Uterus (tissue), 4 donors: ENCODE measurements at places on chromosomes 11 and 22.

DNA sequence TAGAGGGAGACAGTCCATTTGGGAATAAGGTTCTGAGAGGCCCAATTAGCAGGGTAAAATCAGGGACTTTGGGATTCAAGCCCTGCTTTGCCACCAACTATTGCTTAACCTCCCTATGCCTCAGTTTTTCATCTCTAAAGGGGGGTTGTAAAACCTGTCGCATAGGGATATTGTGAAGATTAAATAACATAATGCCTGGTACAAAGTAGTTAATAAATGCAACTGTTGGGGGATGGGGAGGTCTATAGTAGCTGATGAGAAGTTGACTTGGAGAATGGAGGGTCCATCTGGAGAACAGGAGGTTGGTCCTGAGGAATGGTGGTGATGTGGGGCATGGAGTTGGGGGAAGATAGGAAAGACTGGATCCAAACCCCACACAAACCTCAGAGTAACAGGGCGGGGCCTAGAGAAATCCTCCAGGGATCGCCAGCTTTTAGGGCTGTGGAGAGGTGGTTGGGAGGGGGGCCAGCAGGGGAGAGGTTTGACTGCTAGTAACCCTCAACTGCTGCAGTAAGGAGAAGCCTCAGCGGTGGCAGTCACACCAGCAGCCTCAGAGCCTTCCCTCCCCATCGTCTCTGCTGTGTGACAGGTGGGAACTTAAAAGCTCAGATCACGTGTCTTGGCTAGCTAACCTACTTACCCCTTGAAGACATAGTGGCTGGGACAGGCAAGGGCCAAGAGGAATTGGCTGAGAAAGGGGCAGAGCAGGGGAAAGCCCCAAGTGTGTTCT is 1.1 kb upstream of the ABCG4 start:
- DNase-seq = no peak
- H3K4me1 ChIP-seq = peaks cover 7% of the 10 kb centered on the region
- H3K27ac ChIP-seq = no peak overlapping the region
- no peak overlapping the region for H3K4me3 ChIP-seq
- no peaks in the 10 kb centered on the region for H3K36me3 ChIP-seq

- DNase-seq = no peak
- H3K27ac ChIP-seq = no peak overlapping the region
- H3K4me3 ChIP-seq = no peak overlapping the region
Observed at GRCh38 chr22:19070397-19071169, 51.6 kb downstream of the DGCR2 start.

DNA sequence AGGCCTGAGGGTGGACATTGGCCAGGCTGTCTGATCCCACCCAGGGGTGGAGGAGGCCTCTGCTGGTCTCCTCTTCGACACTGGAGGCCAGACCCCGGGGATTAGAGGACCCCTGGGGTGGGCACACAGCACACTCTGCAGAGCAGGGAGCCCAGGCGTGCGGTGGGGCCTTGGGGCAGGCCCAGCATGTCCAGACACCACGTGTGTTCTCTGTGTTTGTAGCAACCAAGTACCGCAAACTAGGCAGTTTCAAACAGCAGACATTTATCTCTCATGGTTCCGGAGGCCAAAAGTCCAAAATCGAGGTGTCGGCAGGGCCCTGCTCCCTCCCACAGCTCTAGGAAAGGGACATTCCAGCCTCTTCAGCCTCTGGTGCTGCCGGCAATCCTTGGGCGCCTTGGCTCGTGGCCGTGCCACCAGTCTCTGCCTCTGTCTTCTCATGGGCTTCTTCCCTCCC is 1.5 kb downstream of the PANX2 start:
- peaks cover 9% of the 10 kb centered on the region for H3K4me1 ChIP-seq
- H3K36me3 ChIP-seq = no peaks in the 10 kb centered on the region
- H3K27ac ChIP-seq = no peak overlapping the region
- H3K4me3 ChIP-seq = no peak overlapping the region
- no peak for DNase-seq
- H3K27me3 ChIP-seq = peaks cover 2% of the 10 kb centered on the region

DNA sequence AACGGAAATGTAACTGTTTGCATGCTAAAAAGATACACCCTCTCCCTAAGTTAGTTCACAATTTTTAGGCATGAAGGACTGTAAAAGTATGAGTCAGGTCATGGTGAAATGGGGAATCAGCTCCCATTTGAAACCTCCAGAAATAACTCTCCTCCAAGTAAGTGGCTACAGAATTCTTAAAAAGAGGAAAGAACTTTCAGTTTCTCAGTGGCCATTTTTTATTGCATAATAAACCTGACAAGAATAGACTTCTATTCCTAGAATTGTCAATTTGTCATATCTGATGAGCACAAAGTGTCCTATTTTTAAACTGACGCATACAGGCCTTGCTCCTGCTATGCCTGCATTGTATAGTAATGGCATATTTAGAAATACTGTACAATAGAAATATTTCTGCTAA is 612.2 kb downstream of the CNTN5 start:
- no peaks in the 10 kb centered on the region for H3K27me3 ChIP-seq
- H3K4me1 ChIP-seq = no peaks in the 10 kb centered on the region
- no peak overlapping the region for H3K4me3 ChIP-seq
- DNase-seq = no peak

DNA sequence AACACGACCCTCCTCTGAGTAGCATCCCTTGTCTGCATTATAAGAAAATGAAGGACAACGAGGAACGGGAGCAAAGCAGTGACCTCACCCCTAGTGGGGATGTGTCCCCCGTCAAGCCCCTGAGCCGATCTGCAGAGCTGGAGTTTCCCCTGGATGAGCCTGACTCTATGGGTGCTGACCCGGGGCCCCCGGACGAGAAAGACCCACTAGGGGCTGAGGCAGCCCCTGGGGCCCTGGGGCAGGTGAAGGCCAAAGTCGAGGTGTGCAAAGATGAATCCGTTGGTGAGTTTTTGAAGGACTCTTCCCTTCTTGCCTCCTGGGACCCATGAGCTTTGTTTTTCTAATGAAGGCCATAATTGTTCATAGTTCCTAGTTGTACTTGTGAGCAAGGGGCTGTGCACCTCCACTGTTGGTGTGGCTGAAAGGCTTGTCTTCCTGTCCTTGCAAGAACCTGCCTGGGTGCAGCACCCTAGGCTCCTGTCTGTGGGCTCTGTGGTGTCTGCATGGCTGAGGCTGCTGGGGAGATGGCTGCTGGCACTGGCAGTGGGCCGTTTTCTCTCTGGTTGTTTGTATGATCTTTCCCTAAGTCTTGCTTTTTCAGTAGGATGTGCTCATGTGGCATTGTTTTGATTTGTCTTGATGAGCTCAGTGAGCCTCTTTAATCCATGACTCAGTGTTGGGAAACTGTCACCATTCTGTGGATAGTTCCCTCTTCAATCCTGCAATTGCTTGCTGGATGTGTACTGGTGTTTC is 10.1 kb downstream of the DGCR8 start:
- no peaks in the 10 kb centered on the region for H3K4me1 ChIP-seq
- H3K4me3 ChIP-seq = no peak overlapping the region
- no peaks in the 10 kb centered on the region for H3K27me3 ChIP-seq
- no peaks in the 10 kb centered on the region for H3K36me3 ChIP-seq
- no peak for DNase-seq

GRCh38 chr11:60100516-60100915 is 12.1 kb downstream of the MS4A2 start:
- H3K27me3 ChIP-seq = no peaks in the 10 kb centered on the region
- H3K27ac ChIP-seq = no peak overlapping the region
- no peaks in the 10 kb centered on the region for H3K36me3 ChIP-seq
- no peak for DNase-seq
- H3K4me1 ChIP-seq = no peaks in the 10 kb centered on the region
- no peak overlapping the region for H3K4me3 ChIP-seq

DNA sequence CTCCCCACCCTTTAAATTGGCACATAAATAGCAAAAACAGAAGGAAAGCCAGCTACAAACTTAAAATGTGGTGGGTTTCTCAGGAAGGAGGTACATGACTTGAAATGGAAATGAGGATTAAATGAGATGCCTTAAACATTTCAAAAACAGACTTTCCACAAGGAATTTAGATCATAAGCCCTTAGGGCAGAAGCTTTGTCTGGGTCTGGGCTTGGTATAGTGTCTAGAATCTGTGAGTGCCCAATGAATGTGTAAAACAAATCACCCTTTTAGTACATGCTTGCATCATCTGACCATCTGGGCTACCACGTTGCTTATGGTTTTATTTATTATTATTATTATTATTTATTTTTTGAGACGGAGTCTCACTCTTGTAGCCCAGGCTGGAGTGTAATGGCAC is 37.1 kb upstream of the CREB3L1 start:
- DNase-seq = no peak
- H3K4me3 ChIP-seq = no peak overlapping the region
- H3K27ac ChIP-seq = peak overlapping the region; percentile 84
- no peaks in the 10 kb centered on the region for H3K4me1 ChIP-seq
- no peaks in the 10 kb centered on the region for H3K27me3 ChIP-seq

GRCh38 chr11:22922672-22923071 is 62.4 kb upstream of the CCDC179 start:
- H3K4me3 ChIP-seq = no peak overlapping the region
- no peaks in the 10 kb centered on the region for H3K4me1 ChIP-seq
- H3K27ac ChIP-seq = no peak overlapping the region
- no peaks in the 10 kb centered on the region for H3K27me3 ChIP-seq
